Activated CD8-positive, alpha-beta memory T cell treated with anti-CD3 and anti-CD28 coated beads for 48 hours (primary cell): ENCODE measurements at places on chromosomes 5 and 9.
A peak's percentile ranks its signal among the peaks of the same experiment; 100 is the strongest.

- DNase-seq, result no peak
Observed at GRCh38 chr9:91948101-91948596, 1.9 kb downstream of the ROR2 start.

DNA sequence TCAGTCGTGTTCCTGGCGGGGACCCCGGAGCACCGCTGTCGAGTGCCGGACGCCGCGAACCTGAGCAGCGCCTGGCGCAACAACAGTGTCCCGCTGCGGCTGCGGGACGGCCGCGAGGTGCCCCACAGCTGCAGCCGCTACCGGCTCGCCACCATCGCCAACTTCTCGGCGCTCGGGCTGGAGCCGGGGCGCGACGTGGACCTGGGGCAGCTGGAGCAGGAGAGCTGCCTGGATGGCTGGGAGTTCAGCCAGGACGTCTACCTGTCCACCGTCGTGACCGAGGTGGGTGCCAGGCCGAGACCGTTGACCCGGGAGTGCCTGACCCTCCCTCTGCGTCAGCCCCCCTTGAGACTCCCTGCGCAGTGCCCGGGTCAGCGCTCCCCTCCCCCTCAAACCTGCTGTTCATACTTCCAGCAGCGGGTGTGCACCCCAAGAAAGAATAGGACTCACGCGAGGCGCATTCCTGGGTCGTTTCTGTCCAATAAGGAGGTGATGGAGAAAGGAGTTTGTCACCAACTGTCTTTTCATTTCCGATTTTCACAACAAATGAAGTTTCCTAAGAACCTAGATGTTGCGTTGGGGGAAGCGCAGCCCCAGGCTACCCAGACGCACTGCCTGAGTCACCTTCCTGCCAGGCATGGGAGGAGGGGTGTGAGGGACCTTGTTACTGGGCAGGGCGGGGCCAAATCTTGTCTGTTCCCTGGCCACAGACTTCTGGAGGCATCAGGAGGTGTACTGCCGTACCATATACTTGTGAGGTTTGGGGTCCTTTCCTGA lies 722 bp downstream of the SLC22A4 start:
- DNase-seq, result no peak

DNA sequence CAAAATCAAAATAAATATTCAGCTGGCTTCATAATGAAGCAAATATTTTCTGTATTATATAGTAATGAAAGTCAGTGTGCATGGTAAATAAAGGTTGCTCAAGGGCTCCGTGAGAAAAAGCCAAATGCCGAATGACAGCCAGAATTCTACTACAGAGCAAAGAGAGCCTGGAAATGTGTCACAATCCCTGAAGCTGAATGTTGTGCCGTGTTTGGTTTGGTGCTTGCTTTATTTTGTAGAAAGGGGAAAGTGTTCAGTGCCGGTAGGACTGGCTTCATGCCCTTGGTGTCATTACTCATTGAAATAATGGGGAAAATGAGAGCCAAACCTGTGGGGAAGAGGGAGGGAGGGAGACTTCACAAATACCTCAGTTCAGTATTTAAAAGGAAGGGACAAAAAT lies 26.8 kb upstream of the ADAMTSL1 start:
- DNase-seq, result no peak

DNA sequence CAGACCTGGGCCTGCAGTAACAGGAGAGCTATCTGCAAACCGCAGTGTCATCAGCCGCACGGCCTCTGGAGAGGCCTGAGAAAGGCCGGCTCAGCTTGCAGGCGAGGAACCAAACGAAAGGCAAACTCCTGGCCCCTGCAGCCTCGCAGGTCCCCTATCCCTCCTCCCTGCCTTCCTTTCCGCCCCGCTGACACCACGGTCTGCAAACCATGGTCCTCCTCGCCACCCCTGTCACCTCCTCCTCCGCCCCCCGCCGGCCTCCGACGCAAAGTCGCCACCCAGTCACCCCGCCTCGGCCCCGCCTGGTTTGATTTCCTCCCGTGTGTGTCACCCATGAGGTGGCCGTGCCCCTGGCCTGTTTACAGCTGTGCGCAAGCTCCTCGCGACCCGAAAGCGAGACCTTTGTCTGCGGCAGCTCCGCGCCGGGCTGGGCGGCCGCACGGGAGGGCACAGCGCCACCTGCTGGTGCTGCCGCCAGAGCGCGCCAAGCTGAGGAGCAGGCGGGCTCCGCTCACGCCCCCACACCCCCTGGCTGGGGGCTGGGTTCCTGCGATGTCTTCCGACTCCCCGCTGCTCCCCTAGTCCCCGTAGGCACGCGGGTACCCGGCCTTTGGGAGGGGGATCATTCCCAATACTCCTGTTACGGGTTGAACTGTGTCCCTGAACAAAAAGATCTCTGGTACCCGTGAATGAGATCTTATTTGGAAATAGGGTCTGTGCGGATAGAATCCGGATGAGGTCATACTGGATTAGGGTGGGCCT lies 19.4 kb downstream of the GBGT1 start:
- peak; percentile 84 for DNase-seq

- DNase-seq, result no peak
Observed at GRCh38 chr5:37839407-37840052, at the start of gene GDNF. Gene GDNF (minus strand): TSS chr5:37840041. CDS start chr5:37834796, 5,245 bp downstream.

DNA sequence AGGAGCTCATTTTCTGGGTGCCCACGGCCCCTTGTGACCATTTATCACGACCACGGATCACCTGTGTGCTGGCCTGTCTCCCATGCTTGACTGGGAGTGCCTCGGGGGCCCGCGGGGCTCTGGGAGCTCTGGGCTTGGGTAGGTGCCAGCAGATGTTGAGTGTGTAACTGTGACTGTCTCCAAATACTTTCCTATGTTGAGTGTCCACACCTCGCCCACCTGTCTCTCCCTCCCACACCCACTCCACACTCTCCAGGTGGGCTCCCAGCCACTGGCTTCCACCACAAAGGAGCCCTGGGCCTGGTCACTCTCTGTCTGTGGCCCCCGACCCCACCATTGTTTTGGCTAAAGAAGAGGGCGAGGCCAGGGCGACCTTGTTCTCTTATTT lies 196.4 kb downstream of the CDK5RAP2 start:
- no peak for DNase-seq

GRCh38 chr9:1231998-1232919 lies 182.1 kb downstream of the DMRT2 start:
- no peak for DNase-seq

GRCh38 chr9:88523056-88523455 lies 11.9 kb upstream of the NXNL2 start:
- no peak for DNase-seq

GRCh38 chr9:8419596-8420275 lies 620.2 kb upstream of the DMAC1 start:
- no peak for DNase-seq

DNA sequence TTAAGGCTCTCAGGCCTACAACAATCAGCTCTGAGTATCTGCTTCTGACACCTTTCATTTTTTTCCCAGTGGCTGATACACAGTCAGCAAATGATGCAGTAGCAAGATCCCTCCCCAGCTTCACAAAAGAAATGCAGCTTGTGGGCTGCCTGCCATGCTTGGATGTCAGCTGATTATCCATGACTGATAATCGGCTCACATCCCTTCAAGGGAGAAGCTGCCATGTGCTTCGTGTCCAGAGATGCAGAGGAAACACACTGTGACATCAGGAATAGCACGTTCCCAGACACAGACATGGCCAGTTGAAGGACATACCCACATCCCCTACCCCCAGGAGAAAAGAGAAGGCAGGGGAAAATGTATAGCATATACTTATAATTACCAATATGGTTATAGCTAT lies 27.9 kb downstream of the TMEM215 start:
- no peak for DNase-seq

DNA sequence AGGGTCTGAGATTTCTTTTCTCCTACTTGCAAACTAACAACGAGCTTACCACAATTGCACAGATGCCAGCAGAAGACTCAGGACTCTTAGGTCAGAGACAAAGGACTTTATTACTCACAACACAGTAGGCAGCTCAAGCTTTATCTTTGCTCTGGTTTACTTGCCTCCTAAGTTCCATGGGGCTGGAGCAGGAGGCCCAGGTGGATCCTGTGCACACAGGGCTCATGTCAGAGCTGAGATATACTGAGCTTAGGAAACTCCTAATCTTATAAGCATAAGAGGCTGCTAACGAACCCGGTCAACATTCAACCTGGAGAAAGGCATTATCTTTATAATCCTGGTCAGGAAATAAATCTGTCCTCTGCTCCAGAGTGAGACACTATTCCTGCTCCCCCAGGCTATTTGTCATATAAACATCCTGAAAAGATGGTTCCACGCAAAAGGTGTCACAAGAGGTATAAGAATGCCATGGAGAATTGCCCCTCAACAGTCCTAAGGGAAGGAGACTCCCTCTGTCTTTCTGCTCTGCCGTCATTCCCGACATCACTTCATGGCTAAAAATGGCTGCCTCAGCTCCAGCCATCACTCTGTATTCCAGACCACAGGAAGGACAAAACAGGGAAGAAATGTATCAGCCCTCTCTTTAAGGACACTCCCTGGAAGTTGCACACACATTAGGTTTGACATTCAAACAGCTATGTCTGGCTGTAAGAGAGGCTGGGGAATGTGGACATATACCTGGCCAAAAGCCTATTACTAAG lies 16.2 kb downstream of the DUSP1 start:
- DNase-seq, result no peak

DNA sequence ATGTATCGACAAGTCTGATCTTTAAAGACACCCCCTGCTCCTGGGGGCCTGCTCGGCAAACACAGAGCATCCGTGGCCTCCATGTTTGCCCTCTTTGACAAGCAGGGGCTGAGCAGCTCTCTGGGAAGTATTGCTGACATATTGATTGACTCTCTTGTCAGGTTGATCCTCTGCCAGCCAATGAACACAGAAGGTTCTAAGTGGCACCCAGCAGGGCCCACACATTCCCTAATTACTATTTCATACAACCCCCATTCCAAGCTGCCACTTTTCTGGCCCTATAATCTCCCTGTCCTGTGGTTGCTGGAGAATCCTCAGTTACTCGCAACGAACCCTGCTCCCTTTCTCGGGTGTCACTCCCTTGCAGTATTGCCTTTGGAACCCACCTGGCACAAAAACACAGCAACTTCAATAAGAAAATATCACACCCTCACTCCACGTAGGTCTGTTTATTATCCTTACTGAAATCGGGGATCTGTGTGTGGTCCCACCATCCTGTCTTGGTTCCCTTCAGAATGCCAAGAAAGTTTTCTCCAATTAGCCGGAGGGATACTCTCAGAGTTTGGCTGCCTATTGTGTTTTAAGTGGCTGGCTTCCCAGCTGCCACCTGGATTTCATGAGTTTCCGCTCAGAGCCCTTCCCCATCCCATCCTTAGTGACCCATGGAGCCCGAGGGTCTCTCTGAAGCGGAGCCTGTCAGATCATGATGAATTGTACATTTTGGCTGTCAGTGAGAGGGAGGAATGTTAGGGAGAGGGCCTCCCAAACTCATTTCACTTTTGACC lies 249.0 kb upstream of the WWC1 start:
- no peak for DNase-seq
